ENCODE measurements at places on chromosomes 12 and 14. TPM values are rescaled to one million over a fixed set of nuclear protein-coding genes. Genes with fewer than 3 reads are reported as not detected.

DNA sequence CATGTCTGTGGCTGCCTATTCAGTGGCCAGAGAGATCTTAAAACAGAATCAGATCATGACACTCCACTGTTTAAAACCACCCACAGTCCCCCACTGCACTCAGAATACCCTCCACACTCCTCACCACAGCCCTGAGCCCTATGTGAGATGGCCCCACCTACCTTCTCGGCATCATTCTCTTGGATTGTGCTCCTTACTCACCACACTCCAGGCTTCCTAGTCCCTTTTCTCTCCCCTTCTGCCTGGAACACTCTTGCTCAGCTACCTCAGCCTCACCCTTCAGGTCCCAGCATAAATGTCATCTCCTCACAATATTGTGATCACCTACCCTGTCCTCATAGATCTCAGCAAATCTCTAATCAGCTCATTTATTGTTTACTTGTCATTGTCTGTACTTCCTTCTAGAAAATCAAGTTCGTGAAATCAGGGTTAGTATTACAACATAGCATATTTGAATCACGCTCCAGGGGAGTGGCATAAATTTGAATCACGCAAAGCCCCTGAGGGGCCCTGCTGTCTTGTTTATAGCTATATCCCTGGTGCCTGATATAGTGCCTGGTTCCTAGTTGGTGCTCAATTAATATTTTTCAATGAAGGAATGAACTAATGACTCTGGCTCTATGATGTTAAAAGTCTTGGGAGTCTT lies 42.8 kb downstream of the SLC35F4 start:
- no peaks in the 10 kb centered on the region for H3K27me3 ChIP-seq
- peaks cover 42% of the 10 kb centered on the region for H3K4me1 ChIP-seq
- H3K27ac ChIP-seq, result no peak overlapping the region
- no peaks in the 10 kb centered on the region for H3K36me3 ChIP-seq
- no peak for DNase-seq

DNA sequence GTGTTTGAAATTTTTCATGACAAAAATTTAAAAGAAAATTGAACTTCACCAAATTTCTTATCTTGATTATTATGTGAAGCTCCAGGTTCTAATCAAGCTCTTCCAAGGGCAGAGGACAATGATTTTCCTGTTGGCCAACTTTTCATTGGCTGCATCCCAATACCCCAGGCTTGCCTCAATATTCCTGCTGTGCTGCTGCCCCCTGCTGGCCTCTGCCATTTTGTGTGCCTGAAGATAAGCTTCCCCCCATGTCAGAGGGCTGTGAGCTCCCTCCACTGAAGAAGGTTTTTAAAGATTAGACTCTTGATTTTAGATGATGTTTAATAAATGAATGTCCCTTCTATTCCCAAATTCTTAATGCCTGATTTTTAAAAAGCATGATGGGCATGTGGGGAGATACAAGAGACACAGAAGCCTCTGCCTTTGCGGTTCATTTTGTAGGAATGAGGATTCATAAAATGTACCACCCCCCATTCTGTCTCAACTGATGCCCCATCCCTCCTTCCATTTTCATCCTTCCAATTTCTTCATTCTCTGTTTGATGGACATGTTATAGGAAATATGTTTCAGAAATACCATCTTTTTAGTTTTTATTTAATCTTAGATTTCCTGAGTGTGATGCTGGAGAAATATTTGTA lies 76.7 kb upstream of the RGS6 start:
- no peaks in the 10 kb centered on the region for H3K36me3 ChIP-seq
- no peaks in the 10 kb centered on the region for H3K4me1 ChIP-seq
- H3K27ac ChIP-seq, result no peak overlapping the region
- no peaks in the 10 kb centered on the region for H3K27me3 ChIP-seq
- peak; percentile 68 for DNase-seq

DNA sequence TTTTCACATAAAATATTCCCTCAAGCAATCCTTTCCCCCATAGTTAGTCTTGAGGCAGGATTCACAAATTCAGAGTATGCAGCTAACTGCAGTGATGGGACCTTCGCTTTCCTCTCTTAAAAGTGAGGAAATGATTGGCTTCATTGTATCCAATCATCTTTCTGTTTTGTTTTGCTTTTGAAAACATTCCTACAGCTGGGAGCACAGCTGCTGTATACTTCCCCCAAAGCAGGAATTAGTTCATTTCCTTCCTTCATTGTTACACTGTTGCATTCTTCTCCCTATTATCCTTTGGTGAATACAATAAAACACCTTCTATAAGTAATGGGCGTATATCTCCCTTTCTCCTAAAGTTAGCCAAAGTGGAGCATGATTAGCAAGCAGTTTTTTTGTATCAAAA lies 9.4 kb upstream of the GAS2L3 start:
- no peaks in the 10 kb centered on the region for H3K36me3 ChIP-seq
- peak overlapping the region; percentile 17 for H3K27ac ChIP-seq
- DNase-seq, result no peak

DNA sequence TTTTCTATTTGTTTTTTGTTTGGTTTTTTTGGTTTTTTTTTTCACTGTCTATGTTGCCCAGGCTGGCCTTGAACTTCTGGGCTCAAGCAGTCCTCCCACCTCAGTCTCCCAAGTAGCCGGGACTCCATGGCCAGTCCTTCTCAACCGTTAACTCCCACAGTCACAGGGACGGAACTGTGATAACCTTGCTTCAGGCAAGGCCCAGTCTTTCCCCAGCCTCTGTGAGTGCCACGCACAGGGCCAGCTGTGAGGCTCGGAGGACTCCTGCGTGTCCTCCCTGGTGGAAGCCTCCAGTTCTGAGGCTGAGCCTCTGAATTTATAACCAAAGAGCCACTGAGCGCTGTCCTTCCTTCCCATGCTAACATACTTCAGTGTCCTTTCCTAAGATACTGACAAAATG lies 23.7 kb downstream of the PSMC1 start:
- peaks cover 29% of the 10 kb centered on the region for H3K36me3 ChIP-seq
- H3K4me3 ChIP-seq, result no peak overlapping the region
- H3K27ac ChIP-seq, result no peak overlapping the region
- no peak for DNase-seq
- peaks cover 5% of the 10 kb centered on the region for H3K4me1 ChIP-seq

GRCh38 chr12:109836916-109837315 lies 3.7 kb upstream of the TRPV4 start:
- no peak for DNase-seq
- H3K4me3 ChIP-seq, result no peak overlapping the region

GRCh38 chr14:90416720-90417119 lies 19.9 kb downstream of the CALM1 start:
- no peaks in the 10 kb centered on the region for H3K4me1 ChIP-seq
- H3K27ac ChIP-seq, result no peak overlapping the region
- DNase-seq, result no peak
- H3K27me3 ChIP-seq, result no peaks in the 10 kb centered on the region
- H3K4me3 ChIP-seq, result no peak overlapping the region
- H3K36me3 ChIP-seq, result no peaks in the 10 kb centered on the region

DNA sequence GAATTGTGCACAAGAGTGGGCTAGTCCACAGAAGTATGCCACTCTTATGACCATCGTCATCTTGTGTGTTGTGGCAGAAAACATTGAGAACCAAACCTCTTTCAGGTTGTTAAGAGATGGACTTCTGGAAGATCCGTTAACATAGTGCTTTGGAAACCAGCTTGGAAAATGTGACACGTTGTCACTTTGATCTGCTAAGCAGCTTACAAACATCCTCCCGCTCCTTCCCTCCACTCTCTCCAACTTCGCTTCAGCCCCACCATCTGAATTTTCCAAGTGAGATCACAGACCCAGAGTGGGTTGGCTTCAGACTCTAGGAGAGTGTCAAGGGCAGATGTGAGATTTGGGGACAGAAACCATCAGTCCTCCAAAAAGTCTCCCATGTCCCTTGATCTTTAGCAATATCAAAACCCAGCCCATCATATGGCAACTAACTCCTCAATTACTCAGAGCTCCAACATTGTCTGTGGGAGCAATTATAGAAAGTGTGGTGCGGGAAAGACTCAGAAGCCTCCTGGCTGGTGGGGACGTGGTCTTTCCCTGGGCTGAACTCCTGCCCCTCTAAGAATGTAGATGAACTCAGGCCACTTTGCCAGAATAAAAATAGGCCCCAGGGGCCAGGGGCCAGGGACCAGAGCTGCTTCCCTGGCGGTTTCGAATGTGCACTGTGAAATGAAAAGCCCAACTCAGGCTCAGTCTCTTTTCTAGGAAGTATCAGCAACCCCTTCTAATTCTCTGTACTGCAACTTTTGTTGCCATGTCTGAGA lies 129.5 kb downstream of the SLC38A6 start:
- no peaks in the 10 kb centered on the region for H3K4me1 ChIP-seq
- H3K4me3 ChIP-seq, result no peak overlapping the region
- DNase-seq, result no peak
- H3K36me3 ChIP-seq, result no peaks in the 10 kb centered on the region
- no peaks in the 10 kb centered on the region for H3K27me3 ChIP-seq

- H3K36me3 ChIP-seq, result no peaks in the 10 kb centered on the region
- no peaks in the 10 kb centered on the region for H3K27me3 ChIP-seq
- no peak for DNase-seq
- no peak overlapping the region for H3K4me3 ChIP-seq
Observed at GRCh38 chr14:95664546-95664945, 21.7 kb upstream of the TCL1B start.

GRCh38 chr12:65720136-65721130 lies 103.8 kb upstream of the HMGA2 start:
- H3K27me3 ChIP-seq, result no peaks in the 10 kb centered on the region
- DNase-seq, result no peak
- no peak overlapping the region for H3K27ac ChIP-seq
- H3K4me3 ChIP-seq, result no peak overlapping the region
- H3K36me3 ChIP-seq, result no peaks in the 10 kb centered on the region

DNA sequence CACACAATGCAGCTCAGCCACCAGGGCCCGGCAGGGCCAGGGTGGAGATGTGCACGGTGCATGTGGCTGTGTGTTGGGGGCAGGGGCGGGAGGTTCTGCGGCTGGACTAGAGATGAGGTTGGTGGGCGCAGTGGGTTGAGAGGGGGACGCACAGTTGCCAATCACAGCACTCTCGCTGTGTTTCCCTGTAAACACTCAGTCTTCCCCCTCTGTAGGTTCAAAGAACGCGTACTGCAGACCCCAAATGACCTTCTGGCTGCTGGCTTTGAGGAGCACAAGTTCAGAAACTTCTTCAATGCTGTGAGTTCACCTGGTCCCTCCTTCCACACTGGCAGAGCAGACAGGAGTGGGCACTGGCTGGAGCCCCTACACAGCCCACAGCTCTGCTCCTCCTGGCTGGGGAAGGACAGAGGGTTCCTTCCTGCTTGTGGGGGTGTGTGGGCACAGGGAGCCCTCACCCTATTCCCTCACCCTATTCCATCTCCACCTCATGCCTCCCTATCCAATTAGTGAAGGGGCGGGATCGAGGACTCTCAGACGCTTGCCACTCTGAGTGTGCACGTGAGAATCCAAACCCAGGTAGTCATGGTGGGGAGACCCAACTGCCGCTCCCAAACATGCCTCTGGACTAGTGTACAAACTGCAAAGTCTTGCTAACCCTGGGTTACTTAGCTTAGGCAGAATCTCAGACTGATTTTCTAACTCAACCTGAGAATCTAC lies 17.8 kb downstream of the OTUB2 start:
- DNase-seq, result no peak
- peaks cover 28% of the 10 kb centered on the region for H3K36me3 ChIP-seq
- peaks cover 12% of the 10 kb centered on the region for H3K4me1 ChIP-seq
- H3K27ac ChIP-seq, result no peak overlapping the region
- no peak overlapping the region for H3K4me3 ChIP-seq

Gene PABPN1
- 71.4 TPM for total RNA-seq

Gene TROAP
- 2.6 TPM for total RNA-seq

Gene LRRC10
- total RNA-seq, result not detected

Gene PRR4
- 8.7 TPM for total RNA-seq
